ENCODE measurements at places on chromosomes 12 and 14. TPM values are rescaled to one million over a fixed set of nuclear protein-coding genes. Genes with fewer than 3 reads are reported as not detected.

- no peak for DNase-seq
These were observed 21.8 kb downstream of the VDR start for GRCh38 chr12:47882781-47883546.

DNA sequence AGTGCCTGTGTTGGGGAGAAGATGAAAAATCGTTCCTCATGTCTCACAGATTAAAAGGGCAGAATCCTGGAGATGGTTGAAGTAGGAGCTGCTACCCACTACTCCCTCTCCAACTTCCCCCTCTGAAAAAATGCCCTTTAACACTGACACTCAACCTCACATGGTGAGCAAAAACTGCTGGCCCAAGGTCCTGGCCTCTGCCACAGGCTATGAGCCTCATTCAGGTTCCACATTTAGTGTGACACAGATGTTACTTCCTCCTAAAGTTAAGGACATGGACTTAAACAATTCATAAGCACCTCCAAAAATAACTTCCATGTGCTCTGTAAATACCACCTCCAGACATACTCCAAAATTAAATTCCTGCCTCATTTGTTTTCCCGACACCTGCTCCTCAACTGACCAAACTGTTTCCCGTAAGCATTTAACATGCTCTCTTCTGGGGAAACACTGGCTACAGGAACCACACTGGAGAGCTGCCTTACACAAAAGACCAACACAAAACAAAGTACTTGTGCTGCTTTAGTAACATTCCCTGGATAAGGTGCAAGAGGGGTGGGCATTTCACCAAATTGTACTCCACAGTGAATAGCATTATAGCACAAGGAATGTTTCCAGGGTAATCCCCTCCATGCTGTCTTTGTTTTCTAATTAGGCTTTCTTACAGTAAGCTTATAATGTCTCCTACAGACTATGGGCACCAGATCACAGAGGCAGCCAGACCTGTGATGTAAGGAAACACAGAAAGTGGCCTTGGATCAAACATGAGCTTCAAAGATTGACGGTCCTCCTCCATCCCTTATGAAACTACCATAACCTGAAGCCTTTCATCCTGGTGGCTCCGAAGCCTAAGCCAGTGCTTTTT is 57.0 kb downstream of the PHLDA1 start:
- no peak for DNase-seq

GRCh38 chr12:50928392-50928791 is 24.0 kb upstream of the HIGD1C start:
- peak; percentile 33 for DNase-seq

DNA sequence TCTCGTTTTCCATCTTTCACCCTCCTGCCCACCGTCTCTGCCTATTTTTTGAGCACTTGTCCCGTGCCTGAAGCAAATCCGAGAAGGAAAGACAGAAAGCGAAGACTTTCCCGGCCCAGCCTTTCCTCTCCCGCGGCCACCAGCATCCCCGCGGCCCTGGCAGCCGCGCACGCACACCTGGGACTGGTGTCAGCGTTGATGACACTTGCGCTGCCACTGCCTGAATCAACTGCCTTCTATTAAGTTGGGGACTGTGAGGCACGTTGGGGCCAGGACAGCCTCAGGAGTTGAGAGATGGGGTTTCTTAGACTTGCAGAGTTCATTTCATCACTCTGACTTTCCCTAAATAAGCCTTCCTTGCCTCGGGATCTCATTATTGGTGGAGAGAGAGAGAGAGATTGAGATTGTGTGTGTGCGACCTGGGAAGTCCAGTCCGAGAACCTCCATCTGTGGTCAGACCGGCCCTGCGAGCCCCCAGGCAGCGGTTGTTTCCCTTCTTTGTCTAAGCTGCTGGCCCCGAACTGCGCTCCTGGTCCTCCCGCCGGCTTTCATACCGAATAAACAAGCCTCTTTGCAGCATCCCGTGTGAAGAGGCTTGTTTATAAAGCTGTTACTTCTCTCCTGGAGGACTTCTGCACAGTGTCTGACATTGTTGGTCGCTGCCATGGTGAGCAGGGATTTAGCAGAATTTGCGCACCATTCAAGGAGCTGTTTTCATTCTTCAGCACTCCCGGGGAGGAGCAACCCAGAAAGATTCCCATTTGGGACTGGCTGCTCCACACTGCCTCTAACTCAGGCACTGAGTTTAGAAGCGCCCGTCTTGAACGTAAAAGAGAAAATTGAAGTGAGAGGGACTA is 1.5 kb downstream of the PDZRN4 start:
- DNase-seq = no peak

DNA sequence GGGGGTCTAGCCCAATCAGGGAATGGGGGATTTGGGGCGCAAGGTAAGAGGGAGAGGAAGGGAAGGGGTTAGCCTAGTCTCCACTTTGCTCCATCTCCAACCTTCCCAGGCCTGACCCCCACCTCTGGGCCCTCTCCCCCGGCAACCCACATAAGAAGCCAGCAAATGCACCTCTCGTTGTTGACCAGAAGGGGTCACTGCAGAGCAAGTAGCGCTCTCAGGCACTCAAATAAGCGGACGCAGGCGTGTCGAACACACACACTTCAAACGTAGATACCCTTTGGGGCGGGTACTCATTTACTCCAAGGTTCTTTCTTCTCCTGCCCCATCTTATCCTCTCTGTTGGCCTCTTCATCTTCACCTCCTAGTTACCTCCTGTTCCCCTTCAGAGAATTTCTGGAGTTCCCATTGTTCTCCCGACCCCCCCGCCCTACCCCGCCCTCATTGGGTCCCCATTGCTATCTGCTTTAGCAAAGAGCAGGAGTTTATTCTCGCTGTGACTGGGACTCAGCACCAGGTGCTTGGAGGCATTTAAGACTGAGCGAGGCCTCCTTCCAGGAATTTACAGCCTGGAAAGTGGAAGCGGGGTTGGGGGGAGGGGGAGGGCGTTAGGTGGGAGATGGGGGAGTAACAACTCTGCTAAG is 1.5 kb upstream of the SRRM4 start:
- DNase-seq = peak; percentile 35

DNA sequence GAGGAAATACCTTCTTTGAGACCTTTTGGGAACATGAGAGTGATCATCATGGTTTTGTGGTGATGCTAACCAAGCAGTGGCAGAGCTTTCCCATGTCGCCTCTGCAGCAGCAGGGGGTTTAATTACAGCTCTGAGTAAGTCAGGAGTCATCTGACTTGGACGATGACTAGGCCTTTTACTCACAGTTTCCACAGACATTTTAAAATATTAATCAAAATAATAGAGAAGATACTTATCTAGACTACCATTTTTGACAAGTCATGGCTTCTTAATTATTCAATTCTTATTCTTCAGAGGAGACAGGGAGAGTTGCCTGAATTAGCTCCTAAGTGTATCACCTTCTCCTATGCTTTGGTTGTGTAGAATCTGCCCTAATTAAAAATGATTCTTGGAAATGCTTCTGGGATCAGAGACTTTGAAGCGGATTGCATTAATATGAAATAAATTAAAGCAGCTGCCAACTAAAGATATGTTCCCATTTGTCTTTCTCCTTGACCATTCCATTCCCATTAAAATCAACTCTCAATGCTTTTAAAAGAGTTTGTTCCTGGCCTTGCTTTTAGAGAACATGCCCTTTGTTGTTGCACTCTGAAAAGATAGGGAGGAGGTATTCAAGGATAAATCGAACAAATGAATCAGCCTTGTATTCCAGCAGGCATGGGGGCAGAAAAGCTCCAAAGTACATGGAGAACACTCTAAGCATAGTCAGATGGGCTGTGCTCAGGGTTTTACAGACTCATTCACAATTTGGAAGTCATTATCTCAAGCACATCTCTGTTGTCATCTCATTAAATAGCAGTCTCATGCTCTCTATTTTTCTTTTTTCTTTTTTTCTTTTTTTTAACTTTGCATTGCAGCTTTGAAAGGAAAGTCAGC is 7.7 kb upstream of the IFNG-AS1 start:
- DNase-seq = peak; percentile 71

GRCh38 chr12:1587927-1588574 is 6.3 kb downstream of the FBXL14 start:
- DNase-seq = no peak

- no peak for DNase-seq
These were observed 192.3 kb upstream of the GSC start for GRCh38 chr14:94962166-94962575.

DNA sequence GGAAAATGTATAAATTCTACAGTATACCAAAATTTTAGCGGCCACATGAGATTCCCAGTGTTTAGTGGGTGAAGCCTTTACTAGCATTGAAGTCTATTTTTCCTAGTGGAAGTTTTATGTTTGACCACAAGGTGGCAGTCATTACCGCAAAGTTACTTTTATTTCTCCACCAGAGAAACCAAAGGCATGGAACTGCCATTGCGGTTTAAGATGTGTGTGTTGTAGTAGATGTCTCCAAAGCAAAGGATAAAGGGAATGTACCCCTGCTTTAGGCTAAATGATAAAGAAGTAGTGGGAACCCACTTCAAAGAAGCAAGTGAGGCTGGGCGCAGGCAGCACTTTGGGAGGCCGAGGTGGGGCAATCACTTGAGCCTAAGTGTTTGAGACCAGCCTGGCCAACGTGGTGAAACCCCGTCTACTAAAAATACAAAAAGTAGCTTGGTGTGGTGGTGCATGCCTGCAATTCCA is 140.5 kb downstream of the PRKCH start:
- DNase-seq = peak; percentile 88

DNA sequence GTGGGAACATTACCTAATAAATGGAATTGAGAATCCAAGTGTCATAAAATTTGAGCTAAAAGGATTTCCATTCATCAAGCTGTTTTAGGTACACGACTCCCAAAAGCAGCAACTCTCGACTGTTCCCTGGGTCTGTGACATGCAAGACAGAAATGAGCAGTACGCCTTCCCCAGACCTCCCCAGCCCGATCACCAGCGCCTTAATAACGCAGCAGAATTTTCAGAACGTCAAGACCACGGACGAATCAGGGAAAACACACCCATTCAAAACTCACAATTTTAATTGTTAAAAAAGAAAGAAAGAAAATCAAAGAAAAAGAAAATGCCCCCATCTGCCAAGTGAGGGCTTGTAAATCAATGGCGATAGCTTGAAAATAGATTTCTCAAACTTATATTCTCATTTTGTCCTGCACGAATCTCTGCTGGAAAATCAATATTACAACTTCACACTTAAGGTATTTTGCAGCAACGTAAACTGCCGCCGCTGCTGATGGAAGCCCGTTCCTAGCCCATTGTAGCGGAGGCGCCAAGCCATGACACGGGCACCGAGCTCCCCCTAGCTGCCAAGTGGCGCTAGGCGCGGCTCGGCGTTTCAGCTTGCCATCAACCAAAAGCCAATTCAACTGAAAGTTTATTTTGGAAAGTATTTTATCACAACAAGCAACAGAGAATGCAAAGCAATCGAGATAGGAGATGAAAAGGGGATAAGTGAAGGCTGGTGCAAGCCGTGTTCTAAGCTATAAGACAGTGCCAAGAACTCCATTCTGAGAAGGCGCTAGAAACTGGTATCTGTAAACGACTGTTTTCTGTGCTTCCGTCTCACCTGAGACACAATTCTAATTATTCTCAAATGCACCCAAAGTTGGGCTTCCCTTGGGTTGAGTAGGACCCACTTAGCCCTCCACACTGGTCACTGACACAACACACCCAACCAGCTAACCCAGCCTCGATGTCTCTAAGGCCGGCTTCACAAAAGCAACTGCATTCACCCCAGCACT is 5.5 kb downstream of the BCL11B start:
- peak; percentile 58 for DNase-seq

GRCh38 chr12:115354007-115354890 is 670.3 kb upstream of the TBX3 start:
- peak; percentile 98 for DNase-seq

DNA sequence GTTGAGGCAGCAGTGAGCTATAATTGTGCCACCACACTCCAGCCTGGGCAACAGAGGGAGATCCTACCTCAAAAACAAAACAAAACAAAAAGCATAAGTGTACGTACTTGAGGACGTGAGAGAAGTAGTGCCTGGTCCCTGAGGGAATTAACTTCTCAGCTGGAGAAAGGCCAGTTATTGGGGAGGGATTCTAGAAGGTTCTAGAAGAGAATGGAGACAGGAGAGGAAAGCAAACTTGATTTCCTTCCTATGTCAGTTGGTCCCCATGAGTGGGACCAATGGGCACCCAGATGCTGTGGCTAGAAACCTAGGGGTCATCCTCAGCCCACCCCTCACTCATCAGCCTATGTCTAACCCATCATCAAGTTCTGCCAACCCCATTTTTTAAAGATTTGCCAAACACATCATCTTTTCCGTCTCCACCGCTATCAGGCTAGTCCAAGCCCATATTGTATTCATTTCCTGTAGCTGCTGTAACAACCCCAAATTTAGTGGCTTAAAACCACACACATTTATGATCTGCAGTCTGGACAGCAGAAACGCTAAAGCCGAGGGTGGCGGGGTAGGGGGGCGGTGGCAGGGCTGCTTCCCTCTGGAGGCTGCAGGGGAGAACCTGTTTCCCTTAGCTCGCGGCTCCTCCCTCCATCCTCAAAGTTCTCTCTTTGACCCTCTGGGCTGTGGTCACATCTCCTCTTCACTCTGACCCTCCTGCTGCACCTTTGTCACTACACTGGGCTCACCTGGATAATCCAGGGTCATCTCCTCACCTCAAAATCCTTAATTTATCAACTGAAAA is 7.2 kb upstream of the RBM19 start:
- no peak for DNase-seq

MGP gene
- total RNA-seq = 223 TPM

NPFF gene
- not detected for total RNA-seq

HNRNPA1 gene
- total RNA-seq = 902 TPM

MTRFR gene
- total RNA-seq = 12.8 TPM

PKP2 gene
- total RNA-seq = 0.45 TPM
